Retinal pigment epithelial cell (primary cell): ENCODE measurements at places on chromosomes 7 and 10.

DNA sequence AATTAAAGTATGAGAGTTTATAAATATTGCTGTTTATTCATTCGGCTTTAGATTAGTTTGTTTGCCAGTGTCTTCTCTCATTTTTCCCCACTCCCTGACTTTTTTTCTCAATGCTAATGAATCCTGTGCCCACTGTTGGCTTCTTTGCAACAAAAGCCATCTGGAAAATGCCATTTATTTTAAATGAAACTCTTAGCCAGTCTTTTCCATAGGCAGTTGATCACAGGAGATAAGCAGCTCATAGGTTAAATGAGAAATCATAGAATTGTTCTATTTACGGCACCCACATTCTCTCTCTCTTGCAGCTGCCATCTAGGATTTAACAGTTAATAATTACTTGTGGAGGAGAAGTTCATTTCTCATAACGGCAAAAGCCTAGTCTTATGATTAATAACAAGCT is 249.3 kb upstream of the POM121L12 start:
- DNase-seq = peak; percentile 4

GRCh38 chr10:113917636-113918035 is 63.2 kb downstream of the NHLRC2 start:
- no peak for DNase-seq

GRCh38 chr7:41007811-41008210 is 695.1 kb downstream of the INHBA start:
- no peak for DNase-seq

DNA sequence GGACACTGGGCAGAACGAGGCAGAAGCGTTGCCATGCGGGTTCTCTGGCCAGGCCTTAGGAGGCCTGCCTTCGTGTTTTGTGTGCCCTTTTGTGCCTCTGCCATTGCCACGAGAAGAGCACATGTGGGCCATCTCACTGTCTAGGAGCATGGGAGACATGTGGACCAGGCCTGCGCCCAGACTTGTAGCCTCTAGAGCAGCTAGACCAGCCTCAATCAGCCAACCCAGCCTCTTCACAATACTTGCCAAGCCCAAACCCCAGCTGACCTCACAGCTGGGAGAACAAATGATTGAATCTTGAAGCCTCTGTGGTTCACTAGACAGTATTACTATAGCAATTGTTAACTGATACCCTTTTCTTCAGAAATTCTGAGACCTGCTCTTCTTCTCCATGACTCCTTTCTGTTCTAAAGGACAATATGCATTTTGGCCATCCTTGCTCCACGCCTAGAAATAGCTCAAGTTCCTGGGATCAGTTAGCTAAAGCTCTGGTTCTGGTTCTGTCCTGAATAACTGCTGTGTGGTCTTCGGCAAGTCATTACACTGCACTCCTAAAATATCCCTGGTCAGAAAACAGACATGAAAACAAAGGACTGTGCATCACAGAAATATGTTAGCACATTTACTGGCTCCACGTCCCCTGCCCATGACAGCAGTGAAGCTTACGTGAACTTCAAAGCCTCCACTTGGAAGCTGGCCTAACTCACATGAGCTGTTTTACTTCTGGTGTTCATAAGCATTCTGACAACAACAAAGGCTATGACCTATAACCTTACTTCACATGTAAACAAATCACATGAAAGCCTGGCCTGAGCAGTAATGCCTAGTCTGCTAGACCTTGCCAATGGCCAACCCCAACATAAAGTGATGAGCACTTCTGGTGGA is 72.3 kb upstream of the MKRN1 start:
- no peak for DNase-seq

DNA sequence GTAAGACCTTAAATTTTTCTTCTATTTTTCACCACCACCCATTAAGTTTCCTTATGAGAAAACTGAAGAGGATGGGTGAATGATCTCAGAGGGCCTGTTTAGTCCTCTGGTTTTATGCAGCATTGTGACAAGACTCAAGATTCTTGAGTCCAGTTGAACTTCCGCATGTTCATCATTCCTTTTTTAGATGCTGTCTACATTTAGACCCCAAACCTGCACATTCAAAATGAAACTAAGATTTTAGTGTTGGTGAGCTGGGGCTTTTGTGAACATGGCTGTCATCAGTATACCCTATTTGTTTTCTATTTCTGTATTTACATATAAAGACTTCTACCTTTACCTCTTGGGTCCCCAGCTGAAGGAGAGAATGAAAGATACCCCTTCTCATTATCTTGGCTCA is 31.1 kb downstream of the NET1 start:
- no peak for DNase-seq

DNA sequence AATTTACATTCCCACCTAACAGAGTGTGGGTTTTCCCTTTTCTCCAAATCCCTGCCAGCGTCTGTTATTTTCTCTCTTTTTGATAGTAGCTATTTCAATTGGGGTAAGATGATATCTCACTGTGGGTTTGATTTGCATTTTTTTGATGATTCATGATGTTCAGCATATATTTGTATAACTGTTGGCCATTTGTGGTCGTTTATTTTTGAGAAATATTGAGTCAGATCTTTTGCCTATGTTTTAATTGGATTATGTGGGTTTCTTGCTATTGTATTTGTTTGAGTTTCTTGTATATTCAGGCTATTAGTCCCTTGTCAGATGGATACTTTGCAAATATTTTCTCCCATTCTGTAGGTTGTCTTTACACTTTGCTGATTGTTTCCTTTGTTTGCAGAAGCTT is 193.8 kb downstream of the ABCA13 start:
- no peak for DNase-seq
